ENCODE measurements at places on chromosomes 3 and 15.

- no peak for DNase-seq
These were observed 837.6 kb upstream of the DPPA4 start for GRCh38 chr3:110174908-110175307.

DNA sequence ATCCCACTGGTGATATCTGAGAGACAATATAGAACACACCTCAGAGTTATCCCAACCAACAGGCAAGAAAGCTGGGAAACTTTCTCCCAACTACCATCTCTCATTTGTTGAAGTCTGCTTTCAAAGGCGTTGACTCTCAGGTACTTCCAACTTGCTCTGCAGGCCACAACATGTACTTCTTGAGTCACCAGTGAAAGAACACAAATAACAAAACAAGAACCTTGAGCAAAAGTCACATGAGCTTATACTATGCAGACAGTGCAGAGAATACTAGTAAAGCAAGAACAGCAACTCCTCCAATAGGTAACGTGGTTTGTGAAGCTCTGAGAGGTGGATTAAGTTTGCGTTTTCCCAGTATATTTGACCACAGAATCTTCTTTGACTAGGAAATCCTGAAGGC, 20.6 kb downstream of the SNTN start:
- no peak for DNase-seq

DNA sequence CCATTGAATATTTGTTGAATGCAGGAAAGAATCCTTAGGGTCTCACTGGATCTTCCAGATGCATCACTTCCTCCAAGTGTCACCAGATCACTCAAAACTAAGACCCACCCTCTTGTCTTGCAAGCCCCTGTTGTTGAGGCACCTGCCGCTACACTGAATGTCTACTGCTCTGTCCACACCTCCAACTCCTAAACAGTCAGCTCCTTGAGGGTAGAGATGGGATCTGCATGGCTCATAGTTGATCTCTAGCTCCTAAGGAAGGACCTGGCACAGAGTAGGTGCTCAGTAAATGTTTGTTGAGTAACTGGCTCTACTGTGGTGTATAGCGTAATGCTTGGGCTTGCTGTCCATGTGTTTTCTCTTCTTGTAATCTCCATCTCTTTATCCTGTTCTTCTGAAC, 8.8 kb downstream of the SLC6A20 start:
- DNase-seq = no peak

DNA sequence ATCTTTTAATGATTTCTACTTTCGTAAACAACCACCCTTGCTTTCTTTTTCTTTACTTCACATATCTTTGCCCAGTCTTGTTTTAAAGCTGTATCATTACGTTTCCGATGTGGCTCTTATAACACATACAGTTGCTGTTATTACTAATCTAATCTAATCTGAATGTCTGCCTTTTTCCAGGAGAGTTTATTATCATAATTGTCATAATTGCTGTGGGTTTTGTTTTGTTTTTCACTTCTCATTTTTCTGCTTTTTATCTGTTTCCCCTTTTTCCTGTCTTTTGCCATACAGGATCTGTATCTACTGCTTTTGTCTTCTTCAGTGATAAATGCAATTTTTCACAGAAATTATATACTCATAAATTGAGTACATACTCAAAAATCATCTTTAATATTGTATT, 24.9 kb downstream of the HACL1 start:
- DNase-seq = no peak

DNA sequence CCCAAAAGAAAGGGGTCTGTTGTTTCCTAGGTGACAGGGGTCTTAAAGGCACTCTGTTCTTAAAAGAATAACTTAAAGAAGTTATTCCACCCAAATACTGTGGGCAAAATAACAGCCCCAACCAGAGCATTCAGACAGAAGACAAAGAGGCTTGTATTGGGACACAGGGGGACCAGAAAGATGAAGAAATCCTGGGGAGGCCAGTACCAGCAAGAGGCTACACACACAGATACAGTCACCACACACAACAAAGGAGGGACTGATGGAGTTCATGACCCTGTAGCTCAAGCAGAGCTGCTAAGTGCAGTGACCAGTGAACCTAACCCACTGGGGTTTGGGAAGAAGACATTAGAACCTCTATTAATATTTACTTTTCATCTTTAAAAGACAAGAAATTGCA, 59.0 kb downstream of the MTHFS start:
- no peak for DNase-seq

- DNase-seq = peak; percentile 40
These were observed at the start of gene SYNM for GRCh38 chr15:99104788-99105513. Gene SYNM (plus strand): TSS chr15:99105080. CDS start chr15:99105200, 120 bp downstream.

DNA sequence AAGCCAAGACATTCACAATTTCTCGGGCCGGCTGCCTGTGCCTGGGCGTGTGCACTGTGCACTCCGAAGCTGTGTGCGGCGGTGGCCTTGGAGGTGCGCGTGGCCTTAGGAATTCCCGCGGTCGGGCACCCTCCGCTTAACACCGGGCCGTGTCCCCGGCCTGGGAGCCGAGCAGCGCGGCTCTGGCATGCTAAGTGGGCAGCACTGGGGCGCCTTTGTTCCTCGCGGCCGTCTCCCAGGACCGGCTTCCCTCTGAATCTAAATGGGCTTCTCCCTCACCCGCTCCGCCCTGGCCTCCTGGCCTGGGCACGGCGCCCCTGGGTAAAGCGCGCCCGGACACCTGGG, 498 bp upstream of the ARNT2 start:
- DNase-seq = no peak

All from activated CD4-positive, alpha-beta T cell treated with anti-CD3 and anti-CD28 coated beads, Interleukin-2, amount 50 U/mL, for 48 hours (primary cell).